Iris pigment epithelial cell (primary cell): ENCODE measurements at places on chromosomes 3 and 15.
A peak's percentile ranks its signal among the peaks of the same experiment; 100 is the strongest.

DNA sequence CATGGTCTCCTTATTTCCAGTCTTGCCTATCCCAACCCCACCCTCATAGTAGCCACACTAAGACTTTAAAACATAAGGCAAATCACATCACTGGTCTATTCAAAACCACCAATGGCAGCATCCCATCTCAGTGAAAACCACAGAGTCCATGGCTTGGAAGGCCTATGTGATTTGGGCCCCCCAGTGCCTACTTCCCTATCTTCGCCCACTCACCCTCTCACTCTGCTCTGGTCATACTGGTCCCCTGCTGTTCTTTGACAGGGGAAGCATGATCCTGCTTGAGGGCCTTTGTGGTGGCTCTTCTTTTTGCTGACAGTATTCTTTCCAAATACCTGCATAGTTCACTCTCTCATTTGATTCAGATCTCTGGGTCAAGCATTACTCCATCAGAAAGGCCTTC, 3.3 kb downstream of the GTF2A2 start:
- DNase-seq = no peak

DNA sequence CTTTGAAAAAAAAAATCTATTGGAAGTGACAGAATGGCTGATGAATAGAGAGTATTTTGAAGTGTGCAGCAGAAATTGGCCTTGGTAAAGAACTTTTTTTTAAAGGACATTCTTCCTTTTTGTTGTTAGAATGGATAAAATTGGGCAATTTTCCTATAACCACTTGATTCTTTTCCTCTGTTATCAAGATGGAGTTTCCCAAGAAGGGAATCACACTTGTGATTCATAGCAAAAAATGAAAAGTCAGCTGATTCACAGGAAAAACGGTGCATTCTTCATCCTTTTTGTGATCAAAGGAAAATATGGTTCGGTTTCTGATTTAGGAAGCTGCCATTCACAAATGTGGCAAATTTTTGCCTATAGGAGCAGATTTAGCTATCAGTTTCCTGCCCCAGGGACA, 486.8 kb downstream of the GBE1 start:
- DNase-seq = peak; percentile 48

DNA sequence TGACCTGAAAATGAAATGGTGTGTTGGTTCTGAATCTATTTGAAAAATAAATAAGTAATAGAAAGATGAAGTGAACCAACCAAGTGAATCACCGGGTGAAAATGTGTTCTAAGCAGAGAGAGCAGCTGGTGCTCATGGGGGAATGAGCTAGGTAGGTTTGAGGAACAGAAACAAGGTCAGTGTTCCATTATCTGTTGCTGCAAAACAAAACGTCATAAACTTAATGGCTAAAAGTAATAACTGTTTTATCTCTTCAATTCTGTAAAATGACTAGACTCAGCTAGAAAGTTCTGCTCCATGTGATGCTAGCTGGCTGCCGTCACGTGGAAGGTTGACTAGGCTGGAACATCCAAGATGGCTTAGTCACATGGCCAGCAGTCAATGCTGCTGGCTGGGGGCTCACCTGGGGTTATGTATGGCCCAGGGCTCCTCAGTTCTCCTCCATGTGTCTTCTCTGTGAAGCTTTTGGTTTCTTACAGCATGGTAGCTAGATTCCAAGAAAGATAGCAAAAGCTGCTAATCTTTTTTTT, 13.3 kb upstream of the SH3BP5 start:
- DNase-seq = no peak

- no peak for DNase-seq
Measured at GRCh38 chr3:72930754-72931153, 42.9 kb downstream of the GXYLT2 start.

GRCh38 chr3:4712109-4712508, 219.0 kb downstream of the ITPR1 start:
- peak; percentile 97 for DNase-seq

- no peak for DNase-seq
Measured at GRCh38 chr3:188700501-188700900, 471.3 kb upstream of the TPRG1 start.

DNA sequence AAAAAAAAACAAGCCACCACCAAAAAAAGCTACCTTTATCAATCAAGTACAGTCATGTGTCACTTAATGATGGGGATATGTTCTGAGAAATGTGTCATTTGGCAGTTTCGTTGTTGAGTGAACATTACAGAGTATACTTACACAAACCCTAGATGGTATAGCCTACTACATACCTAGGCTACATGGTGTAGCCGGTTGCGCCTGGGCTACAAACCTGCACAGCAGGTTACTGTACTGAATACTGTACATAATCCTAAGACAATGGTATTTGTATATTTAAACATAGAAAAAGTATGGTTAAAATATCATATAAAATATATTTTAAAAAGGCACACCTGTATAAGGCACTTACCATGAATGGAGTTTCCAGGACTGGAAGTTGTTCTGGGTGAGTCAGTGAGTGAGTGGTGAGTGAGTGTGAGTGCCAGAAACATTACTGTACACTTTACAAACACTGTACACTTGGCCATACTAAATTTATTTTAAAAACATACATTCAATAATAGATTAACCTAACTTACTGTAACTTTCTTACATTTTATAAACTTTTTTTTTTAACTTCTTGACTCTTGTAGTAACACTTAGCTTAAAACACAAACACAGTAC, 25.9 kb upstream of the JMJD7 start:
- DNase-seq = peak; percentile 60

GRCh38 chr3:171242951-171243350, 216.4 kb upstream of the SLC2A2 start:
- DNase-seq = no peak

GRCh38 chr15:65414841-65415621, 7.7 kb downstream of the IGDCC4 start:
- DNase-seq = peak; percentile 65

DNA sequence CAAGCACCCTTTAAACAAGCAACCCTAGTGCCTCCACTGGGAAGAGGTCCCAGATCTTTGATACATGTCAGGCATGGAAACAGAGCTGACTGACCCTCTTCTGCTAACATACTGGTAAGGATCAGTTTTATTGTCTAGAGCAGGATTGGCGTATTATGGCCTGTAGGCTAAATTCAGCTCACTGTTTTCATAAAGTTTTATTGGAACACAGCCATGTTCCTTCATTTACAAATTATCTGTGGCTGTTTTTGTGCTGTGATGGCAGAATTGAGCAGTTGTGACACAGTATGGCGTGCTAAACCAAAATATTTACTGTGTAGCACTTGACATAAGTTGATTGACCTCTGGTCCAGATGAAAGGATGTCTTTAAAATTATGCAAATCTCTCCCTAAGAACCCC, 45.0 kb downstream of the WDR76 start:
- no peak for DNase-seq

DNA sequence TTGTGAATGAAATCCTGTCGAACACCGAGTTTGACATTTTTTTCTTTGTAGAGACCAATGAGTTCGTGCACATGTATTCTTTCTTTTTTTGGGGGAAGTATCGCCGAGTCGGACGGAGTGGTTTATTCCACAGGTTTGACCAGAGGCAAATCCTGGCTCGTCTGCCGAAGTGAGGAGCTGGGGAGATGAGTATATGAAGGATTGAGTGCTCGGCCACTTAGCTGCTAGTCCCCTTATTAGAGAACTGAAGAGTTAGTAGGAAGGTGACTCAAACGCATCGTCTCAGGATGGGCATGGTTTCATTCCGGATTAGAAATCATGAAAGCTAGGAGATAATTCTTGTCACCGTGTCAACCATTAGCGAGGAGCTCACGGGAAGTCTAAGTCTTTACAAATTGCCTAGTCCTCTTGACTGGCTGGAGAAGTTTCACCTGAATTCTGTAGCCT, 154.7 kb upstream of the GOLIM4 start:
- DNase-seq = no peak

DNA sequence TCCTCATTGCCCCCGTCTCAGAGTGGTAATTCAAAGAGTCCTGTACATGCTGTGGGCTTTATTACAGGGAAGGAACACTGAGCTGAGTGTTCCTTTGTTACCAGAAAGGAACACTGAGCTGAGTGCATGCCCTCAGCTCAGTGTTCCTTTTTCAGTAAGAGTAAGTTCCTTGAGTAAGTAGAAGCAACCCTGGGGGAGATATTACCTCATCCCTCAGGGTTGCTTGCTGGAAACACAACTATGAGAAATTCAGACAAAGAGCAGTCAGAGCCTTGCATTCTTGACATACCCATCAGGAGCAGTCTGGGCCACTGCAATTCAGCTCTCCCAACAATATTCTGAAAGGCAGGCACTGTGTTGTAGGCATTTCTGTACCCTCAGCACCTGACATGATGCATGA, 17.0 kb downstream of the CHRM5 start:
- DNase-seq = peak; percentile 98

- DNase-seq = no peak
Measured at GRCh38 chr3:5005367-5005766, 26.1 kb downstream of the BHLHE40 start.

DNA sequence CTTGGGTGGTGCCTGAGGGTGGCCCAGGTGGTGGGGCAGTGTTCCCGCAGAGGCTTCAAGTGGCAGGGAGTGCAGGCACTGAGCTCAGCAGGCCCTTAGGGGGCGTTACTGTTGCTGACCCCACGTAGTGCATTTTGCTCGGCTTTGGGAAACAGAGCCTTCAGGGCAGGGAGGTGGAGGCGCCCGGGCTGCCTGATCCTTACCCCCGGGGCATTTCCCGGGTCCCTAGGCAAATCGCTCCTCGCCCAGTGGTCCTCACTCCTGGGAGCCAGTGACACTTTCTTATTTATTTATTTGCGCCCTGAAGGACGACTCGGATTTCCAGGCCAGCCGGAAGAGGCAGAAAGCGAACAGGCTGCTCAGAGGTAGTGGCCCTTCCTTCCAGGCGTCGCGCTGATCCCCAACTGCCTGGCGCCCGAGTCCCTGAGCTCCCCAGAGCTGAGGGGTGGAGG, 10.1 kb upstream of the FOXB1 start:
- no peak for DNase-seq

GRCh38 chr3:86830566-86830965, 160.4 kb downstream of the VGLL3 start:
- peak; percentile 70 for DNase-seq

- DNase-seq = peak; percentile 35
Measured at GRCh38 chr3:14001136-14001535, 121.3 kb upstream of the WNT7A start.

- DNase-seq = peak; percentile 67
Measured at GRCh38 chr3:159861369-159861987, 127.2 kb upstream of the IL12A start.

GRCh38 chr3:128456776-128457715, 9.6 kb downstream of the DNAJB8 start:
- no peak for DNase-seq

GRCh38 chr15:42084465-42085235, 9.7 kb downstream of the PLA2G4D start:
- peak; percentile 42 for DNase-seq

DNA sequence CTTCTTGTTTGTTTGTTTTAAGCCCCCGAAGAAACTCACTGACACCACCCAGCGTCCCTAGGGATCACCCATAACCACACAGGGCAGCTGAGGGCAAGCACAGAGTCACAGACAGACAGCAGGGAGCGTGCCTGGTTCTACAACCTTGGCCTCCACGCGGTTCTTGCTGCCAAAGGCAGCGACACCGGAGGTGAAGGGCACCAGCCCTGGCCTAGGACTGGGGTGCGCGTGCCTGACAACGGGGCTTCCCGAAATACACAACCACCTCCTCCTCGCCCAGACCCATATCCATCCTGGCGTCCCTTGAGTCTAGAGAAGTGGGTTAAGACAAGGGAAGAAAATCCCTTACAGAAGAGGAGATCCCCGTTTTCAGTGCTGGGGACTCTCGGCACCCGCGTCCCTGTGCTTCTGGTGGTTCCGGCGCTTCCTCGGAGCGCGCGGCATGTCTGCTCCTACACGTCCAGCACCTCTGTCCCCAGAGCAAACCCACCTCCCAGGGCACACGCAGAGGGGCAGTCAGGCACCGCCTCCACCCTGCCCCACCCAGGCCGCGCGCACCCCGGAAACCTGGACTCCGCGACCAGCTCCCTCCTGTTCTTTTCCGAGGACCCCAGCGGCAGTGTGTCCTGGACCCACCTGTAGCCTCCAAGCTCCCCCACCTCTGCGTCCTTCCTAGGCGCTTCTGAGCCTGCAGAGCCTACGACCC, 911 bp downstream of the RFTN1 start:
- peak; percentile 49 for DNase-seq

GRCh38 chr3:58068122-58068809, 60.0 kb downstream of the FLNB start:
- no peak for DNase-seq

- peak; percentile 38 for DNase-seq
Measured at GRCh38 chr15:65050270-65050669, 5.1 kb downstream of the SLC51B start.

GRCh38 chr3:183817639-183818038, 7.7 kb downstream of the MAP6D1 start:
- DNase-seq = no peak

- DNase-seq = no peak
Measured at GRCh38 chr3:32077260-32078084, 28.9 kb upstream of the GPD1L start.

GRCh38 chr3:118171236-118171852, 863.3 kb downstream of the IGSF11 start:
- no peak for DNase-seq

- no peak for DNase-seq
Measured at GRCh38 chr15:99987119-99987506, 253.9 kb upstream of the LYSMD4 start.

GRCh38 chr3:52182196-52182595, 15.8 kb upstream of the ALAS1 start:
- DNase-seq = no peak

DNA sequence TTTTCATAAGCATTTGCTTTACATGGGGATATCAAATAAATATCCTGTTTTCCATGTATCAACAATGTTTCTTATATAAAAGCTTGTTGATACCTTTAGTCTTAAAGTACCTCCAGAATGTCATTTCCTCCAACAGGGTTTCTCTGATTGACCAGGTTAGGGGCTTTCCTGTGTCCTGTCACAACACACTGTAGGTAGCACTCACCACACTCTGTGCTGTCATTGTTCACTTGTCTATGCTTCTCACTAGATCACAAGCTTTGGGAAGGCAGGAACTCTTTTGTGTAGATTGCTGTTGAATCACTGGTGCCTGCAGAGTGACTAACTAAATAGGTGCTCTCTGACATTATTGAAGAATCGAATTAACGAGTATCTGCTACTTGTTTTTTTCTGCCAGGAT, 49.8 kb downstream of the USP50 start:
- no peak for DNase-seq

- DNase-seq = no peak
Measured at GRCh38 chr3:88628901-88629300, 478.5 kb upstream of the EPHA3 start.

DNA sequence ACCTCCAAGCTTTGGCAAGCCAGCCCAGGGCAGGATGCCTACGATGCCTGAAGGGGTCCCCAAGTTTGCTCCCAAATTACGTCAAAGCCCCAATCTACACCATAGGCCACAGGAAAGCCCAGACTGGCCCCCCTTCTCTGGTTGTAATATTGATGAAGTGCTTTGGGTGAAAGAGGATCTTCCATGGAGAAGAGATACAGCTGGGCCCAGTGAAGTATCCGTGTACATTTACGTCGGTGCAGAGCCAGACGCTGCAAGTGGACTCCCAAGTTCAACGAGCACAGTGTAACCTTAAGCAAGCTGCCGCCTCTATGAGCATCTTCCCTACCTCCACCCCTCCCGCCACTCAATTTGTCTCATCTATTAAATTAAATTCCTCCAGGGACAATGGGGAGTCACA, 100.1 kb upstream of the TPM1 start:
- no peak for DNase-seq
